ENCODE measurements at places on chromosomes 1 and 21.

- DNase-seq: no peak
These were observed 16.9 kb downstream of the CAPN9 start for GRCh38 chr1:230763927-230764591.

- no peak for DNase-seq
These were observed 50.8 kb downstream of the ALPL start for GRCh38 chr1:21559788-21560567.

DNA sequence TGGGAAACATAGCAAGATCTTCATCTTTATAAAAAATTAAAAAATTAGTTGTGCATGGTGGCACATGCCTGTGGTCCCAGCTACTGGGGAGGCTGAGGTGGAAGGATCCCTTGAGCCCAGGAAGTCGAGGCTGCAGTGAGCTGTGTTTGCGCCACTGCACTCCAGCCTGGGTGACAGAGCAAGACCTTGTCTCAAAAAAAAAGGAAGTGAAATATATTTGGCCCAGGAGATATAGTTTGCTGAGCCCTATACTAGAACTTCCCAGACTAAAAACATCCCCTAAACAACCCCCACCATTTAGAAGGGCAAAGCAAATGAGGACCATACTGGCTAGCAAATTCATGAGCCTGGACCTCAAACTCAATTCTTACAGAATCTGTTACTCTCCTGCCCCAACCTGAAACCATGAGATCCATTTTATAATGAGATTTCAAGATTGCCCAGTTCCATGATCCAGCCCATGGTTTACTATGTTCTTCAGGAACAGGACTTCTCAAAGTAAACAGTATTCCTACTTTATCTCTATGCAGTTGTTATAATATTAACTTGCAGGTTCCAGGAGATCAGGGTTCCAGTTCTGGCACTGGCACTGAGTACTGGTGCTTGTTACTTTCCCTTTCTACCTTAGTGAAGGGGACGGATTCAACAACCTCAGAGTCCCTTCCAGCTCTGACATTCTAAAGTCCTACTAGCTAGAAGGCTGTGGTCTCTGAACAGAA, 48.9 kb upstream of the TADA1 start:
- DNase-seq: no peak

- no peak for DNase-seq
These were observed 2.5 kb upstream of the LINGO4 start for GRCh38 chr1:151807766-151808165.

Data from neural crest cell (in vitro differentiated cells).